ENCODE measurements at places on chromosomes 4 and X.

DNA sequence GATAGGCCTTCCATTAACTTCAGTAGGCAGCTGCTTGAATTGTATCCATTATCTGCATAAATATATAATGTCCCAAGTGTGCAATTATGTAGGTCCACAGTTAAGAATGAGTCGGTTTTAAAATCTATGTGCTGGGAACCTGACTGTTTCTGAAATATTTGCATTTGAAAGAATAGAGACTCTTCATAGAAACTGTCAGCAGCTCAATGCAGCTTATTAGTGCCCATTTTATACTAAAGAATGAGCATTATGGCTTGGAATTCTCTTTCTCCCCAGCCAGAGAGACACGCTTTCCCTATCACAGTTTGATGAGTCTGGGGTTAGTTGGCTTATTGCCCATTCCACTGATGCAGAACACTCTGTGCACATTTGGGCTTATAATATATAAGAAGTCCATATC is 202.0 kb upstream of the PCDH7 start:
- no peak for DNase-seq

- no peak for DNase-seq
Observed at GRCh38 chrX:143455046-143455445, 62.2 kb downstream of the SPANXN3 start.

DNA sequence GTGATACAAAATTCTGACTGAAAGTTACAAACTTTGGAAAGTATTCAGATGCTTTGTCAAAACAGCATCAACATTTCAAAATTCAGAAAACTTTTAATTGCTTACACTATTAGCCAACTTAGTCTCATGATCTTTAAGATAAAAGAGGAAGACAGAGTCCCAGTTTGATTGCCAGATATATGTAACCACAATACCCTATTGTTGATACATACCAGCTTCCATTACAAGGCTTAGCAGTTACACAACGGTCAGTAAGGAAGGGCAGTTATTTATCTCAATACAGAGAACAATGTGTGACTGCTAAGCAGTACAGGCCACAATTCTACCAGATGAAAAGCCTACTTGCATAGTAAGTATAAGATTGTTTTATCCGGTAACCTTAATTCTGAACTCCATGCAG is 138.4 kb downstream of the SPANXN3 start:
- DNase-seq: no peak

DNA sequence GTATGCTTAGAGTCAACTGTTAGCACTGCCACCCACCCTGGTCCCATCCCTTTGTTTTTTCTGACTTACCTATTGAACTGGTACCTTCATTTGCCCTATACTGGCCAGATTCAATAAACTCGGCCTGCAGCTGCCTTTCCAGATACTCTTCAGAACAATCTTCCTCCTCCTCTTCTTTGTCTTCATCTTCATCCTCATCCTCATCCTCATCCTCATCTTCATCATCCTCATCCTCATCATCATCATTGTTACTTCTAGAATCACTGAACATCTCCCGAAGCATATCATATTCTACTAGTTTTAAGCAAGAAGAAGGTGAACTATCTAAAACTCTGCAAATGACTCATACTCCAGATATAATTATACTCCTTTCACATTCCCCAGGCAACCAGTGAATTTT is 14.9 kb downstream of the TAF7L start:
- no peak for DNase-seq

- DNase-seq: no peak
Observed at GRCh38 chr4:82850684-82851083, 40.3 kb downstream of the SEC31A start.

DNA sequence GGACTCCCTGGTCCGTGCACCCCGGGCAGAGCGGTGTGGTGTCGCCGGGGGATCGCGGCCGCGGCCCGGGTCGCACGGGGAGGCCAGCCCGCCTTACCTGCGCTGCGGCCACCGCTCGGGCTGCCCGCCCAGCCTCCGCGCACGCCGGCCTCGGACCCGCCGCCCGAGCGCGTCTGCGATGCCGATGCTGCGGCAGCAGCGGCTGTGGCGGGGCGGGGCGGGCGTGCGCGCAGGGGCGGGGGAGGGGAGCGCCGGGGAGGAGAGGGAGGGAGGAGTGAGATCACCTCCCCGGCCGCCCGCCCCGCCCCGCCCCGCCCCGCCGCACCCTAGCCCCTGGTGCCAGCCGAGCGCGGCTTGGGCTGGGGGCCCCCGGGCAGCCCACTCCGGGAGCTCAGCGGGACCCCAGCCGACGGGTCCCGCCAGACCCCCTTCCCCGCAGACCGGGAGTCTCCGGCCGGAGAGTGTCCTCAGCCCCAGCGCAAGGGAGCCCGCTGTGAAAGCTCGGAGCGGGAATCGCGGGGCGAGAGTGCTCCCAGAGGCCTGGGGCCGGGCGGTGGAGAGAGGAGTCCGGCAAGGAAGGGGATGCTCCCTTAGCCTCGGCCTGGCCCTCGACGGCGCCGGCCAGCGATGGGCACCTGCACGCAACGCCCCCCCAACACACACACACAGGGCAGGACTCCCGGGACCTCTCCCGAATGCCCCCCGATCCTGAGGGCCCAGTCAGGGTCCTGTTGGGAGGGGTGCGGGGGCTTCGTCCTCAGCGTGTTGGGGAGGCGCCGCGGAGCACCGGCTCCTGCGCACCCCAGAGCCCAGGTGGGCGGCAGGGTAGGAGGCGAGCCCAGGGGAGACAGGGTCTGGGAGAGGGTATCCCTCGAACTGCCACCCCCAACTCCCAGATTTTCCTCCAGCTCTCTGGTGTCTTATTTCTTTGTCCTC is at the start of gene L1CAM:
Gene L1CAM, minus strand, starts transcription at position 206 of the 936 bp plus-strand sequence. CDS start 10,337 bp downstream, outside the sequence.
- no peak for DNase-seq

DNA sequence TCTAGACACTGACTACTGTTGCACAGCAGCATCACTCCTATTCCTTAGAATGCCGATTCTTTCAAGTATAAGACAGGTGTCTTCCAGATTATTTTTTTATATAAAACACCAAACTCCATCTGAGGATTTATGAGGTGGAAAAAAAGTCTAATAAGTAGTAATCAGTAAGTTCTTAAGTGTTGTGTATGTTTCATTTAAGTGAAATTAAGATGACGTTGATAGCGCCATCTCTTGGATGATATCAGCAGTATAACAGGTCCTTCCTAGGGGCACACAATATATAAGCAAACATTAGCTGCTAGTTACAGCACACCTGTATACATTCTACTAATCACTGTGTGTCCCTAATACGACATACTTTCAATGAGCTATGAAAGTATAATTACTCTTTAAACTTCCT is 99.6 kb upstream of the STS start:
- no peak for DNase-seq

DNA sequence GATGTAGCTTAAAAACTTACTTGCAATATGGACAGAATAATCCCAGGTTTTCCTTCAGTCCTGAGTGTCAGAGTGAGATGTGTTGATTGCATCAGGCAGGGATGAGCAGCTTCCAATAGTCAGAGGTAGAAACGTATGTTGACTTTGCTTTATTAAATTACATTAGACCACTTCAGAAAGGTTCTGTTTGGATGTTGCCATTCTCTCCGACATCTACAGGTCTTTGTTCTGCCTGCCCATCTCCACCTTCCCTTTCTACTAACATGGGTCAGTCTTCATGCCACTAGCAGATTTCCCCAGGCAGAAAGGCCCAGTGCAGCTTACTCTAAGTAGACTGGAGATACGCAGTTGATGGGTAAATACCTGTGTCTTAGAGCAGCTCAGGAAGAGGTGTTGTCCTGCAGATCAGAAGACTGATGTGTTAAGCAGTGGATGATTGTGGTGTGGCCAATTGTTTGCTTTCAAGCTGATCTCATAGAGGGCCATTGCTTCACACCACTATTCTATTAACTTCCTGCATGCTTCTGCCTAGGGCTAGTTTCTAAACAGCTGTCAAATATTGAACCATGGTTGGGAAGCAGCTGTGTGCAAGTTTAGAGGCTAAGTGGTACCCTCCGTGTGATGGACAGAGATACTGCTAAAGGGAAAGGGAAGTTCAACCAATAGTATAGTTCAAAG is 1.8 kb downstream of the FRMPD4 start:
- no peak for DNase-seq

DNA sequence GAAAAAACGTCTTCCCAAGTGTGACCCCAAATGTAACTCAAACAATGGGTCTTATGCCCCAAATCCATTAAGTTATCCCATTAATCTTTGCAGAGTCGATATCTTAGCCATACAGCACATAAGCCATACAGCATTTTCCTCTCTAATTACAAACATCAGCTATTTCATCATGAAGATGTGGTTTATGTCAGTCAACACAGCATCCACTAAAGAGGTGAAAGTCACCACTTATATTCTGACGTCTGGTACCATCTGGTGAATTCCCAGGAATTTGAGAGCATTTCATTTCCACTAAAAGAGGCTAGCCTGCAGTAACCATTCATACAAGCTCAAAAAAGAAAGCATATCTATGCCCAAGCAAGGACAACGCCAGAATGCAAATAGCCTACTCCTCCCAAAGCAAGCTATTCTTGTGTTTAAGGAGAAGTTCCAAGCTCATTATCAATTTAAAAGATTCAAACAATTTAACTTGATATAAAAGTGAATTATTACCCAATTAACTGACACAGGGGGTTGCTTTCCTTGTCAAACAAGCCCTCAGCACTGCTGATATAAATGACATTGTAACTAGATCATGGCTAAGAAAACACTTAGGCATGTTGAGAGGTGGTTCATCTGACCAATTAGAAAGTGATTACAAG is 203.3 kb downstream of the ANTXR2 start:
- DNase-seq: no peak

DNA sequence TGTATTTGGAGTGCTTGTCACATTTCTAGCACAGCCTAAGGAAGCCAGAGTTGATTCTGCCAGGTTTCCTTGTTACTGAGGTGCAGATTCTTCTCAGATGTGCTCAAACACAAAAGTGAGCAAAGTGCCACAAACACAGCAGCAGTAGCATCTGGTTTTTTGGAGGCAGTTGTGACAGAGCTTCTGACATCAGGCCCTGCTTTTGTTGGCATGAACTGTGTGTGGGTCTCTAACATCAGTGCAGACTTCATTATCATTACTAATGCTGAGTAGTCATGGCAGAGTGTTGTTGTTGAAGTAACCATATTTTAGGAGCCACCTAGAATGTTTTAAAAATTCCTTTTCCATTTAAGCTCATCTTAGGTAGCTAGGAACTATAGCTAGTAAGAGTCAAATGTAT is 656.6 kb downstream of the ANKRD50 start:
- no peak for DNase-seq

DNA sequence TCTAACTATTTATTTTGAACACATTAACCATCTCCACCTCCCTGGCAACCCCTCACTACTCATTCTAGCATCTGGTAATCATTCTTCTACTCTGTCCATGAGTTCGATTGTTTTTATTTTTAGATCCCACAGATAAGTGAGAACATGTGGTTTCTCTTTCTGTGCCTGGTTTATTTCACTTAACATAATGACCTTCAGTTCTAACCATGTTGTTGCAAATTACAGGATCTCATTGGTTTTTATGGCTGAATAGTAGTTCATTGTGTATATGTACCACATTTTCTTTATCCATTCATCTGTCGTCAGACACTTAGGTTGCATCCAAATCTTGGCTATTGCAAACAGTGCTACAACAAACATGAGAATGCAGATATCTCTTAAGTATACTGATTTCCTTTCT is 33.4 kb upstream of the FAM47B start:
- no peak for DNase-seq

- no peak for DNase-seq
Observed at GRCh38 chrX:2351999-2352995, 148.5 kb downstream of the DHRSX start.

DNA sequence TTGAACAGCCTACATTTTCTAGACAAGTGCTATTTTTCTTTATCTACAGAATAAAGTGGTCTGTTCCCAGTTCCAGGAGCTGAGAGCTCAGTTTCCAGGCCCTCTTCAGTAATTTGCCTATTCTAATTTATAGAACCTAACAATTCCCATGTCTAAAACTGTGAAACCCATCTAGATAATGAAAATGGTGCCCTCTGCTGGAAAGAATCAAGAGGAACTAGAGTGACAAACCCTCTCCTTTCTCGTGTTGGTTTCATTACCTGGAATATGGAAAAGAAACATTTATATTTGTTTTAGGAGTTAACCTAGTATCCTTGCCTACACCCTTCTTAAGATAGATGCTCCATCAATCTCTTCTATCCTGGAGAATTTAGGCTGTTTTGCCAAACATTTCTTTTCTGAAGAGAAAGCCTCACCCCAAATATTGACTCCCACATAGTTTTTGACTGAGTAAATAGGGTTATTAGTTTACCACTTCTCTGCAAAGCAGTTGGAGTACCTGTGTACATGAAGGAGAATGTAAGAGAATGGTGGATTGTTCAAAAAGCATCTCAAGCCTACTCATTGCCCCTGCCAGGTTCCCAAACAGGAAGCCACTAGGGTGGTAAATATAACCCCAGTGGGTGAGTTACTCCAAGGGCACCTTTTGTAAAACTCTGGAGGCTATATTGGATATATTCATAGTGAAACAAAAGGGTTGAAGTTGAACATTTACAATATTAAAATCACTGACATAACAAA is 121.6 kb downstream of the RASL11B start:
- peak; percentile 41 for DNase-seq

DNA sequence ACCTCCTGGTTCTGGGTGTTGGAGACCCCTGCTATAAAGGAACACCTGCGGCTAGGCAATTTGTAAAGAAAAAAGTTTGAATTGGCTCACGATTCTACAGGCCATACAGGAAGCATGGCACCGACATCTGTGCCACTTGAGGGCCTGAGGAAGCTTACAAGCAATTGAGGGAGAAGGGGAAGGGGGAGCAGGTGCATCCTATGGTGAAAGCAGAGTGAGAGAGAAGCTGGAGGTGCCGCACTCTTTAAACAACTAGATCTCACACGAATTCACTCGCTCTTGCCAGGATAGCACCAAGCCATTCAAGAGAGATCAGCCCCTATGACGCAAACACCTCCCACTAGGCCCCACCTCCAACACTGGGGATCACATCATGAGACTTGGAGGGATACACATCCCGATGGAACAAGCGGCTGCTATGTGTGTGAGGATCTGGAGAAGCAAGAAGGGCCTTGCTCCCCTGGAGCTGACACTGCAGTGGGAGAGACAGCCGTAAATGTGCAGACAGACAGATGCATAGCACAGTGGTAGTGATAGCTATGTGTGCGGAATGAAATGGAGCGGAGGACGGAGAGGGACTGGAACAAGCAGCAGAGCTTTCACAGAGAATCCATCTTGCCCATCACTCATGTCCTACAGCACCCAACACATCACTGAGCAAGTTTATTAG is 60.7 kb upstream of the HELT start:
- DNase-seq: no peak

- DNase-seq: no peak
Observed at GRCh38 chr4:164377277-164377676, 376.7 kb upstream of the SMIM31 start.

DNA sequence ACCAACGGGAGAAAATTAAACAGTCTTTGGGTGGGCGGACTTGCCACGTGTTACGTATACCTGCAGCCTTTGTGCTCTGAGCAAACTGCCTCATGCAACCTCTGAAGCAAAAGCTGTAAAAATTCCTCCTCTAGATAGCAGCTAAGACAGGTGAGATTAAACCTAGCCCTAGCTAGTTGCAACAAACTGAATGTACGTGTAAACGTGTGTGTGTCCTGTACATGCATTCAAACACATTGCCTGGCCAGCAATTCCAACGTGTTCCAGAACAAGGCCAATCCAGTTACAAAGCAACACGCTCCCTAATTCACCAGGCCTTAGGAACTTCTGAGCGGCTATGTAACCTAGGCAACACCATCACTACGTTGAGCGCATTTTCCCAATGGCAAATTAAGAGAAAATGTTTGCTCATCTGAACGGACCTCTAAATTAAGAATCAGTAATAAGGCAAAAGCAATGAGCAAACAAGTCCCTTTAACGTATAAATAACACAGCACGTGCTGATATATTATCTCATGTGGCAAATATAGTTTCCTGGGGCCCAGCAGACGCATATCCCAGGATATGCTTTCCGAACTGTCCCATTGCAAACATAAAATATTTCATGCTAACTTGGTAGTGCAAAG is 792 bp downstream of the PPID start:
- DNase-seq: no peak

Measured in iPS DF 6.9 (cell line).